Fibroblast of upper back skin (primary cell): ENCODE measurements at places on chromosomes 1 and 21.

GRCh38 chr1:201791051-201791778 lies 37.7 kb upstream of the IPO9 start:
- DNase-seq = no peak

DNA sequence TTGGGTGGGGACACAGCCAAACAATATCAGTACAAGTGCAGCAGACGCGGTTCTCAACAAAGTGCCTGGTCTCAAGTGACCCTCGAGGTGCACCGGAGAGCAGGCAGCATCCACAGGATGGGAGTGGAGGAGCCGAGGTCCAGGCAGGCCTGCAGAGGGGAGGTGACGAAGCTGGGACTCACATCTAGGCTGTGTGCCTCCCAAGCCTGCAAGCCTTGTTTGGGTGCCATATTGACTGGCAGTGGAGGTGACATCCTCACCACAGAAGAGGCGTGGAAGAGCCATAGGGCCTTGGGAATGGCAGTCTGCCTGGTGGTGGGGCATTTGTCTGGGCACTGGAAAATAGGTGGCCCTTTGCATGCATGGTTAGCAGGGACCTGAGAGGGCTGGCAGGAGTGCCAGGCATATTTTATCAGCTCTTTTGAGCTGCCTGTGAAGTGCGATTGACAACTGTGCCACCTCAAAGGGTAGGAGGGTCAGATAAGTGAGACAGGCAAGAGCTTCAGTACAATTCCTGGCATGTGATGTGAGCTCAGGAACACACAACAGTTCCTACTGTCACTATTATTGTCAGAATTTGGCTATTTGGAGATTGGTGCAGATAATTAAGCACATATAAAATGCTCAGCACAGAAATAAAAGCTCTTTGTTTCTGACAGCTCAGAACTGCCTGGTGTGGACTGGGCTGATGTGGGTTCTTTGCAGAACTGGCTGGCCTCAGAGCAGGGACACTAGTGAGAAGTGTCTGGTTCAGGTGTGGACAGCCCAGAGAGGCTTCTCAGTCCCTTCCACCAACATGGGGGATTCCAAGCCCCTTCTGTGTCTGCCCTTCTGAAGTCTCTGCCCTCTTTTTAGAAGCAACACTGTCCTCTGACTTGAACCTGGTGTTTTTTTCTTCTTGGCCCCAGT lies 347.6 kb upstream of the AJAP1 start:
- no peak for DNase-seq

GRCh38 chr1:43620956-43621355 lies 29.0 kb upstream of the KDM4A start:
- no peak for DNase-seq

DNA sequence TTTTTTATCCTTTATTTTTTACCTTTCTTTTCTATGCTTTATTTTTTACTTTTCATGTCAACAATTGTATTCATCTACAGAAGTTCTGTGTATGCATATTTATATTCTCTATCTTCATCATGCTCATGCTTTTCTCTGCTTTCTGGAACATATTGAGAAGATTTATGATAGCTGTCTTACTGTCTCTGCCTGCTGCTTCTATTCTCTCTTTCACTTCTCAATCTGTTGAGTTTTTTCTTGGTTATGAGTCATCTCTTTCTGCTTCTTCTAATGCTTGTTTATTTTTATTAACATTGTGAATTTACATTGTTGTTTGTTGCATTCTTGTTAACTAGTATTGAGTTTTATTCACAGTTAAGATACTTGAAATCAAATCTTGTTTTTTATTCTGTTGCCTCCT lies 22.6 kb downstream of the F5 start:
- DNase-seq = no peak

DNA sequence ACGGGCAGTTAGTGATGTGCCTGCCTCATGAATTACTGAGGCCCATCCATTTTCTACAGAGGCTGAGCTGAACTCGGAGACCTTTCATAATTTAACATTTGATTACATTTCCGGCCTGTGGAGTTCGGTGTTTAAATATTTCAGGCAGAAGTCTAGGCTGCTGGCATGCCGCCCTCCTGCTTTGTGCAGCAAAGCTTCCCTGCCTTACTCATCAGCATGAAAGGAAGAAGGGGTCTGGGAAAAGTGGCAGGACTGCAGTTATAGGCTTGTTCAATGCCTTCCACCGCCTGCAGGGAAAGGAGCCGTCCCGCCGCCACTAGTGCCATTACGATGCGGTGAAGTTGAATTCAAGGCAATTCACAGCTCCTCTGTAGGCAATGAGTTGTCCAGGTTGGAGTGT lies 527.9 kb downstream of the NPHP4 start:
- DNase-seq = no peak

DNA sequence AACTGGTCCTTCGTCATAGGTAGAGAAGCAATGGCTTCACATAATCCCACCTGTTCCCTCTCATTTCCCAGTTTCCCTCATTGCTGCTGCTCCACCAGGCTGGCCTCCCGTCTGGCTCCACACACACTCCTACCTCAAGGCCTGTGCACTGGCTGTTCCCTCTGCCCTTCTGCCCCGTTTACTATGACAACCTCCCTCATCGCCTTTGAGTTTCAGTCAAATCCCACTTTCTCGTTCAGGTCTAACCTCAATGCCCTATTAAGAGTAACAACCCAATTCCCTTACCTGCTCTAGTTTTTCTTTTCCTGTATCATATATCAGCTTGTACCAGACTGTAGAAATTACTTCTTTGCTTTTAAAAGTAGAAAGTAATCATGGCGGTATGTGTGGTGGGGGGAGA lies 589.7 kb downstream of the SMYD3 start:
- no peak for DNase-seq

- DNase-seq = no peak
Observed at GRCh38 chr1:95095833-95096217, 21.3 kb upstream of the TLCD4 start.

- no peak for DNase-seq
Observed at GRCh38 chr1:13809461-13810159, 109.6 kb downstream of the PRDM2 start.

DNA sequence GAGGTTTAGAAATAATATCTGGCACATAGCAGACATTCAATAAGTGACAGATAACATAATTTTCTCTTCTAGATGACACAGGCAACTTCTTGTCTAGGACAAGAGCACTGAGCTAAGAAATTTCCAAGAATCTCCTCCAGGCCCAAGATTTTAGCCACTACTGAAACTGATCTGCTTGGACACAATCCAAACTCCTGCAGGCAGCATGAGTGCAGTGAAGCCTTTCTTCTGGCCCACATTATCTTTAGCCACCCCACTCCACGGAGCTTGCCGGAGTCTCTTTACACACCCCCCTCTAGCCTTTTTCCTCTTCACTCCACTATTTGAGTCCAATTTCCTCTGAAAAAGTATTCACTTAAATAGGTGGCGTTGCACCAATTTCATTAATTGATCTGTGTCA lies 142.9 kb upstream of the DUSP10 start:
- peak; percentile 24 for DNase-seq

DNA sequence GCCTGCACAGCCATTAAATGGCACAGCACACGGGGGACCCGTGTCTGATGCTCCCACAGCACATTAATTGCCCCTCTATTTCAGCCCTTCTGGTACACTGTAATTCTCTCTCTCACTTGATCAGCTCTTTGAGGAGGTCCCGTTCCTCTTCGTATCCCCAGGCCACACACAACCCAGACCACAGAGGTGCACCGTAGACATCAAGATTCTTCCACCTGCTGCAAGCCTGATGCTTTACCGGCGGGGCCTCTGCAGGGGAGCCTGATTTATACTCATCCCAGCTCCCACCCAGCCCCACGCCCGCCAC lies 759 bp downstream of the SMYD3 start:
- no peak for DNase-seq
